NAMALWA (cell line): ENCODE measurements at places on chromosomes 2 and 18.

DNA sequence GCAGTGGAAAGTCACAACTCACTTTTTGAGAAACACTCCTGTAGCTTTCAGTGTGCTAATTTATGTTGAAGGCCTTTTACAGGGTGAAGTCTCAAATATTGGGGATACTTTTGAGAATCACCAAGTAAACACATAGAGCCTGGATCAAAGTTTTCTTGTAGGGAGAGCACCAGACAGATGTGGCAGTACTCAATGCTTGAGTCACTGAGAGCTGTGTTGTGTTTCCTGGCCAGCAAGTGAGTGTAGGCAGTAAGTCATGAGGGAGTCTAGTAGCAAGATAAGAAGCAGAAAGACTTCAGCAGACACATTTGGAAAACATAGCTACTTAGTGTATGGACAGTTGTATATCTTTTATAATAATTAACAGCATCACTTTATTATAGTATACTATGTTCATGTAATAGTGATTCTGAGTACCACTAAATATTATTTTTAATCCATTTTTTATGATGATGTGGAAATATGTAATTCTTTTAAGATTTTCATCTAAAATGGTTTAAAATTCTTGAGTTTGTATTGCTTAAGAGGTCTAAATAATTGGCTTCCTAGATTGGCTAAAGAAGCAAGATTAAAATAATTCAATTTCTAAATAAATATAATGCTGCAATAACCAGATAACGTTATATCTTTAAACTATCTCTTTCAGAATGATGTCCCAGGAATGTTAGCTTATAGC is 12.8 kb downstream of the PSMD1 start:
- DNase-seq: no peak

- DNase-seq: no peak
Measured at GRCh38 chr2:217092710-217093379, 233.0 kb upstream of the TNP1 start.

GRCh38 chr2:6750411-6751158 is 115.1 kb downstream of the CMPK2 start:
- no peak for DNase-seq

DNA sequence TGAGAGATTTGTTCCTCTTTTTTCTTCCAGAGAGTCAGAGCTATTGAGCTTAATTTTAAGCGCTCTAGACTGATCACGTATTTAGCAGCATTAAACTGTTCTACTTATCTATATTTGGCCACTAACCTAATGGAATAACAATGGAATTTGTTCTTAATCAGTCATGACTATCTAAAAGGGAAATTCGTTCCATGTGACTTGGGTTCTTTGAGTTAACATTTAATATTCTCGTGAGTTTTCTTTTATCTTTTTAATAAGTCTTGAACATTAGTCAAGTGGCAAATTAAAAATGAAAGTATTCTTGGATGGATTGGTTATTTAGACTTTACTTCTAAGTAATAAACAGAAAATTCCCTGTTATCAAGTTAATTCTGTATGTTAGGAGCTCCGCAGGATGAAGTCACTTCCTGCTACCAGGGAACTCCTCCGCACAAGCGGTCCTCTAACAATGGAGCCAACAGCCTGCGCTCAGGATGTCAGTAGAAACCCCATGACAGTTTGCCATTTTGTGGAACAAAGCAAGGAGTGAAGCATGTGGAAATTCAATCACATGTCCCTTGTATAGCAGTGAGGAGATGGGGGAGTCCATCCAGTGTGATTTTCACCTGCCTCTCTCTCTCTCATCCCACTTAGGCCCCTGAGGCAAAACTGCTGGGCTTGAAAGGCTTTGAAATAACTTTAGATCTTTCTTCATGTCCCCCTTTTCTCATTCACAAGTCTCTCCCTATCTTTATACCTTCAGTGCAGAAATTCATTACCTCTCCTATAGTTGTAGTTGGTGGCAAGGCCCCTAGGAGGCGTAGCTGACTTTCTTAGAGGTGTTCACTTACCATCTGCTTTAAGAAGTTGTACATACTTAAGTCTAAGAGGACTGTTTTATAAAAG is 138.1 kb downstream of the WDR7 start:
- DNase-seq: peak; percentile 76

DNA sequence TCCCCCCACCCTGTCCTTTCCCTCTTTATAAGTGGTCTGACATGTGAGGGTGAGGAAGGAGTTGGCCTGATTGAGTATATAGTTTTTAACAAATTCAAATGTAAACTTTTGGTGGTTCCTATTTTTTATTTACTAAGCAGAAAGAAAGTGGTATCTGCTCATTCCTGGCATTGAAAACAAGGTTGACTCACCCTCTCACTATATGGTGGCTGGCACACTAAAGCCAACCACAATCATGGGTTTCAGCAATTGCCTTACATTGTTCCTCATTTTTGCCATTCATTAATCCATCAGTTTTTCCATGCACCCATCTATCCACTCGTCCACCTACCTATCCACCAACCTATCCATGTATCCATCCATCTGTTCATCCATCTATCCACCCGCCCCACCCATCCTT is 75.4 kb upstream of the IGFBP5 start:
- DNase-seq: no peak

GRCh38 chr2:54161660-54162424 is 46.4 kb downstream of the ACYP2 start:
- no peak for DNase-seq

DNA sequence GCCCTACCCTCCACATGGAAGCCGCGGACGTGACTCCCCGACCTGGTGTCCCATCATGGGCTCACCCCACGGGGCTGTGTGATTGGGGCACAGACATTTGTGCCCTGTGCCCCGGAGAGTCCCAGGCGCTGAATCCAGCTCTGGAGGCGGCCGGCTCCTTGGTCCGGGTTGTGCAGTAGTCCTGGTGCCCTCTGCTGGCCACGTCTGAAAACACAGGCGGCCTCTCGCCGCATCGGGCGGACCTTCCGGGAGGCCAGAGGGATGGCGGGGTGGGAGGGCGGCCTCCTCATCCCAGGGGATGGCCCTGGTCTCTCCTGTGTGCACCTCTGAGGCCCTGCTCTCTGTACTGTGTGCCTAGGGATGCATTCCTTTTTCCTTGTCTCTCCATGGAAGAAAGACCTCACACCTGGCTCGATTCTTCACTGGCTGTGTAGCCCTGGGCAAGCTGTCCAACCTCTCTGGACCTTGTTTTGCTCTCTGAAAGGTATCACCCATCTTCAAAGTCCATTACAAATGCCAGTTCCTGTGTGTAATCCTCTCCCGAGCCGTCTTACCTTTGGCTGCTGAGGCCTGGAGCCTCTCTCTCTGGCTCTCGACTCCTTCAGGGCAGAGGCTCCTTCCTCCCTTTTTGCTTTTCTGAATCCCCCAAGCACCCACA is 27.6 kb downstream of the CELF4 start:
- DNase-seq: peak; percentile 58

DNA sequence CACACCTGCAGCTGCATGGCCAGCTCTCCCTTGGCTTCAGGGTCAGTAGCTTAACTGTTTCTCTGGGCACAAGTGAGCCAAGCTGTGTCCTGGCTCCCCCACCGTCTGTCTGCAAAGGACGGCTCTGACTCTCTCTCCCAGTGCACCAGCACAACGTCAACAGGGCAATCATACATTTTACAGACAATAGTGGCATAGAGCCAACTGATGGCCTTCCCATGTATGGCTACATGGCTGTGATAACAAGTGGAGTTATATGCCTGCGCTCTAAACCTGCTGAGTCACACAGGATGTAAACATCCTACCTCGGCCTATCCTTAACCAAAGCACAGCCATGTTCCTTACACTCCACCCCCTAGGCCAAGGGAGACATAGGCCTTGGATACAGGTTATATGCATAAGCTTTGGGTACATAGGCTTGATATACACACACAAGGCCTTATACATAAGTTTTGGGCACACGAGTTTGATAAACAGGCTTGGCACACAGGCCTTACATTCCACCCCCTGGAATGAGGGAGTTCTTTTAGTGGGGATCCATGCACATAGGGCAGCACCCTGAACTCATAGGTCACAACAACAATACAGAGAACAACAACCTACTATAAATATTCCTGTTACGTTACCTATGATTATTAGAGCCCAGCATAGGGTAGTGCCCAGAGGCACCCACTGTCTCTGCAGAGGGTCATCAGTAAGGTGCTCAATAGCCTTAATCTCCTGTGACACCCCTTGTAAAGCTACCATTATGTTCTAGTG is 17.7 kb downstream of the PHOSPHO2 start:
- DNase-seq: no peak

DNA sequence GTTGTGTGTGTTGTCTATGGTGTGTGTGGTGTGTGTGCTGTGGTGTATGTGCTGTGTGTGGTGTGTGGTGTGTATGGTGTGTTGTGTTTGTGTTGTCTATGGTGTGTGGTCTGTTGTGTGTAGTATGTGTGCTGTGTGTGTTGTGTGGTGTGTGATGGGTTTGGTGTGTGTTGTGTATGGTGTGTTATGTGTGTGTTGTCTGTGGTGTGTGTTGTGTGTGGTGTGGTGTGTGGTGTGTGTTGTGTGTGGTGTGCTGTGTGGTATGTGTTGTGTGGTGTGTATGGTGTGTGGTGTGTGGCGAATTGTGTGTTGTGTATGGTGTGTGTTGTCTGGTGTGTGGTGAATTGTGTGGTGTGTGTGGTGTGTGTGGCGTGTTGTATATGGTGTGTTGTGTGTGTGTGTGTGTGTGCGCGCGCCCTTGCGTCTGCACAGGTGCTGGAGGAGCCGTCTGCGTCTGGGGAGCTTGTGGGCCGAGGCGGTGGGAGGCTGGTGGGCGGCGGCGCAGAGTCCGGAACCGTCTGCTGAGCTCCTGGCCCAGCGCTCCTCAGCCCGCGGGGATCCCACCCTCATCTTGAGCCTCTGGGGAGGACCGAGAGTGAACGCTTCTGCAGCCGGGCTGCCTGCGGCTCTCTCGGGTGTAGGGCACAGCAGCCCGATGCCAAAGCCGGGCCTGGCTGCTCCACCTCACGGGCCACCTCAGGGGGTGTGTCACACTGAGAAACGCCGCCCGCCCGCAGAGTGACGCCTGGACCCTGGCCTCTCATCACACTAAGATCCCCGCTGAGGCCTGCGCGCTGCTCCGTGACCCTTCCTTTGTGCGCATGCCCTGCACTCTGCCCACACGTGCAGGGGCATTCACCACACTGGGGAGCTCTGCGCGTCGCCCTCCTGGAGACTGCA is 8.8 kb upstream of the ADI1 start:
- no peak for DNase-seq

GRCh38 chr2:225233234-225233633 is 166.3 kb upstream of the NYAP2 start:
- DNase-seq: no peak

DNA sequence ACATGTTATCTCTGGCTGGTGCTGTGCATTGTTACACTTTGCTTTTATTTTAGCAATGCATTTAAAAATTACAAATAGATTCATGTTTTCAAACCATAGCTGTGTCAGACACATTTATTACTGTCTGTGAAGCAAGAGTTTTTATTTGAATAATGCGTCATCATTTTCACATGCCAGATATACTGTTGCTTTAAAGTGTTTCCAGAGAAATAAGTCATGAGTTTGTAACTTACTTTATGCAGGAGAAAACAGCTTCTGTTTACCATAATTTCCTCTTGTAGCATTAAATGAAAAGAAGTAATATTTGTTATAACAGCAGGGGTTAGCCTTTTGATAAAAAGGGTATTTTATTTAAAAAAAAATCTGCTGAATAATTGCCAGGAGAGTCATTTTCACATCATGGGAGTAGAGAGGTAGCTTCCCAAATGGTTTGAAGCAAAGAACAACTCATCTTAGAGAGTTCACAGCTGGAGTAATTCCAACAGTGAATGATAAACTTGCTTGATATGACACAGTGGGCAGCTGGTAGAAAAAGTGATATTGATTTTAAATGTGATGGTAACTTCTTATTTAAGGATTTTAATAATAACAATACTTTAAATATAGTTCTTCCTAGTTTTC is 1274.5 kb upstream of the CRIM1 start:
- no peak for DNase-seq

DNA sequence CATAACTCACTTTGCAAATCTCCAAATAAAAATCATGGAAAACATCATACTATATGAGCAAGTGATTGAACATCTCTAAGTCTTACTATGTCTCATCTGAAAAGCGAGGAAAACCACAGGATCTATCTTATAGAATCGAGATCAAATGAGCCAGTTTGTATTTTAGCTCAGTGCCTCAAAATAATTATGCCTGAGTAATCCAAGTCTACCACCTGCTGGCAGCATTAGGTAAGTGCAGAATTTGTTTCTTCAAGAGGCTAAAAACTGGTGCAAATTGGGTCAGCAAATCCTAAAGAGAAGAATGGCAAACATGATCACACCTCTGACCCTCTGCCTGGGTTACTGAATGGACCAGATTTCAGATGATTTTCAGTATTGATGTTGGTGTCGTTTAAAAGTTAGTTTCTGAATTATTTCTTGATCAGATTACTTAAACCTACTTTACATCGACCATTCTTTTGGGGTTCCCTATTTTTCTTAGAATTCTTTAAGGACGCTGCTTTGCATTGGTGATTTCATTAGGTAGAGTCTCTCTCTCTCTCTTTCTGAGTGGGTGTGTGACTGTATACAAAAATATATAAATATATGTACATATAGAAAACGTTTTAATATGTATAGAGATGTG is 12.7 kb upstream of the FHOD3 start:
- peak; percentile 84 for DNase-seq

GRCh38 chr18:57833441-57834101 is 30.5 kb upstream of the ATP8B1 start:
- peak; percentile 40 for DNase-seq

DNA sequence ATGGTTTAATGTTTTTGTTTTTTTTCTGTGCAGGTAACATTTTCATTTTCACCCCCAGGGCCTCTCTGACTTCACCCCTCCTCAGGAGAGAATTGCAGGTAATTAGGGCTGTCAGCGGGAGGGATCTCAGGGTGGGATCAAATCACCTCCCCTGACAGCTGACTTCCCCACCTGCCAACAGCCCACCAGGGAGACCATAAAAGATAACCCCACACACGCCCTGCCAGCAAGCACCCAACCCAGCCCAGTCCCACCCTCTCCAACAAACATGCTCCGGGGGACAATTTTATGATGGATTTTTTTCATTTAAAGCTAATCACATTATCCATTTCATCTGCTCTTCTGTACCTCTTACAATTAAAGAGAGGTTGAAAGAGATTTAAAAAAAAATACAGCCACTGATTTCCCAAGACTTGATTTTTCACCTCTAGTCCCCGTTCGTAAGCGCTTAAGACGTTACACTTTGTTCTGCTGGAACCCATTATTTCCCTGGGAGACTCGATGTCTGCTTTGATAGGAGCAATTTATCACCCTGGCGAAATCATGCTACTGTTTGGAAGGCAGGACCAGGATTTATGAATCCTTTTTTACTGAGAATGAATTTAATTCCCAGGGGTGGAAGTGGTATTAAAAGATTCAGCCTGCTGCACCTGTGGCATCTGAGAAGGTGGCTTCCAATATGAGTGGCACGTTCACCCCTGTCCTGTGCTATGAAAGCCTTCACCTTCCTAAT is 232.9 kb upstream of the ID2 start:
- no peak for DNase-seq

- no peak for DNase-seq
Measured at GRCh38 chr18:27014841-27015240, 149.3 kb upstream of the AQP4 start.

- DNase-seq: no peak
Measured at GRCh38 chr18:79545736-79546171, 133.8 kb upstream of the CTDP1 start.
